Stimulated activated effector memory CD8-positive, alpha-beta T cell treated with anti-CD3 and anti-CD28 coated beads, Interleukin-12 subunit alpha, Interleukin-12 subunit beta, amount 100 ng/mL, for 72 hours (primary cell): ENCODE measurements at places on chromosomes 7 and 10.
A peak's percentile ranks its signal among the peaks of the same experiment; 100 is the strongest.

- no peak for DNase-seq
These were observed 12.6 kb upstream of the PRPS1L1 start for GRCh38 chr7:18040196-18040595.

- no peak for DNase-seq
These were observed 22.4 kb downstream of the UBTD1 start for GRCh38 chr10:97520978-97521761.

DNA sequence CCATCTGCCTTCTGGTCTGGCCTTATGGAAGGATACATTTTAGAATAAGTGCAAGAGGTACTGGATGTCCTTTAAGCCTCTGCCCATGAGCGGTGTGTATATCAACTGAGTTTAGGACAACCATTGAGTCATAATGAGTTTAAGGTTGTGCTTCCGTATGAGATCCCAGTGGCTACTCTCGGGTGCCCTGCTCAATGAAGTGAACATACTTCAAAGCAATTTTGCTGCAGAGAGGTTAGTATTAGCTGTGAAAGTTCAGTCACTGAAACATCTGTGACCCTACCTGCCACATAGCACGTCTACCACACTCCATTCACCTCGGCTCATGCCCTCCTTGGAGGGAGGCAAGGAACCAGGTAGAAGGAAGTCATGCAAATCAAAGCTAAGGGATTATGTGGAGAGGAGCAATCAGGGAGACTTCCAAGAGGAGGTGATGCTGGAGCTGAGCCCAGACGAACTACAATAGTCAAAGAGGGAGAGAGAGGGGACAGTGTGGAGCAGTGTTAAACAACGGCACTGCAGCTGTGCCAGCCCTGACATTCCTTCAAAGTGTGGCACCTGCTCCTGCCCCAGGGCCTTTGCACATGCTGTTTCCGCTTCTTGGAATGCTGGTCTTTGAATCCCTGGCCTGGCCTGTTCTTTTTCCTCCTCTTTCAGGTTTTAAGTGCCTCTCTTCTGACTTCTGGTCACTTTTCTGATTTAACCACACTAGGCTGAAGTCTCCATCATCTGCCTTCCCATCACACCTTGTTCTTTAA, 25.4 kb downstream of the BTBD16 start:
- no peak for DNase-seq

GRCh38 chr10:106032450-106033002, 1132.0 kb downstream of the SORCS1 start:
- DNase-seq = no peak

DNA sequence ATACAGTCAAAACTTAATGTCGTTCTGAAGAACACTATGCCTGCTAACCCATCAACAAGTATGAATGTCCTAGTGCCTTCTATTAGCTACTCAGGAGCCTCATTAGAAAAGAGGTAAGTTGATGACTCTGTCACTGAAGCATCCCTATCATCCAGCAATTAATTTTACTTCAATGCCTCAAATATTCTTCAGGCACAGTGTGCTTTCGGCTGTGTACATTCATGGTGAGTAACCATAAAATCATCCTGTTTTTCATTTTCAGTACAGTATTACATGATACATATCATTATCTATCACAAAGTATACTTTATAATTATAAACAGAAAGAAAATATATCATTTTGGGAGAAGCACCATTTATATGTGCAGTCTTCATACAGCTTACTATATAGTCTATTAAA, 495.5 kb upstream of the ZWINT start:
- DNase-seq = no peak

- no peak for DNase-seq
These were observed 306.2 kb downstream of the GPR37 start for GRCh38 chr7:124459101-124460055.

GRCh38 chr7:124722292-124722691, 43.3 kb downstream of the GPR37 start:
- no peak for DNase-seq

GRCh38 chr10:87760195-87760905, 57.7 kb downstream of the ATAD1 start:
- no peak for DNase-seq

DNA sequence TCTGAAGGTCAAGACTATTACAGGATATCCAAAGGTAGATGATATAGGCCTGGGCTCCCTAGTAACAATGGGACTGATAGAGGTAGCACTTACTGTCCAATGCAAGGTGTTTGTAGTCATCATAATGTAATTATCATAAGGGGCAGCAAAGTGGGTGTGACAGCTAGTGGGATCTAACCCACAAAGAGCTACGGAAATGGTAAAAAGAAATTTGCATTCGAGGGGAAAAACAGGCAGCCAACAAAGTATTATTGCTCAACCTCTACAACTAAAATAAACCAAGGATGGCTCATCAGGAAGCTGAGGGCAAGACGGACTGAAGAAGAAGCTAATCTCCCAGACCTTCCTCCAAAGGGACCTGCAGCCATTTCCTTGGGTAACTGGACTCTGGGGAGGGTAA, 211.0 kb downstream of the WDR11 start:
- no peak for DNase-seq

- DNase-seq = no peak
These were observed 100.7 kb upstream of the AFAP1L2 start for GRCh38 chr10:114504769-114505579.

DNA sequence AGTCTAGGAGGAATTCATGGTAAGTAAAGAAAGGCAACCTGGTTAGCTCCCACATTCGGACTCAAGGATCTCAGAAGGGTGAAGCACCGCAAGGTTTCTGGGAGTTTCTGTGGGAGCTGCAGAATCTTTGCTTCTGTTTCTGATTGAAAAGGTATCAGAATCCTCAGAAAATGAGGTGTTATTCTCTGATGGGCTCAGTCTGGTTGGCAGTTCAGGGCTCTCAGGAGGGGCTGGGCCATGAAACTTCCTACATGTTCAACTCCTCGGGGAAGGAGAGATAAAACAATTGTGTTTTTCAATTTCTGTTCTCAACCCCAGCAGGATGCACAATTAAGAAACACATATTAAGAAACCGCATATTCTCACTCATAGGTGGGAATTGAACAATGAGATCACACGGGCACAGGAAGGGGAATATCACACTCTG, 9.1 kb downstream of the OR2A7 start:
- no peak for DNase-seq

GRCh38 chr7:29866490-29866930, 60.2 kb downstream of the WIPF3 start:
- DNase-seq = no peak

- peak; percentile 60 for DNase-seq
These were observed 2.0 kb upstream of the TM9SF3 start for GRCh38 chr10:96588616-96589419.

DNA sequence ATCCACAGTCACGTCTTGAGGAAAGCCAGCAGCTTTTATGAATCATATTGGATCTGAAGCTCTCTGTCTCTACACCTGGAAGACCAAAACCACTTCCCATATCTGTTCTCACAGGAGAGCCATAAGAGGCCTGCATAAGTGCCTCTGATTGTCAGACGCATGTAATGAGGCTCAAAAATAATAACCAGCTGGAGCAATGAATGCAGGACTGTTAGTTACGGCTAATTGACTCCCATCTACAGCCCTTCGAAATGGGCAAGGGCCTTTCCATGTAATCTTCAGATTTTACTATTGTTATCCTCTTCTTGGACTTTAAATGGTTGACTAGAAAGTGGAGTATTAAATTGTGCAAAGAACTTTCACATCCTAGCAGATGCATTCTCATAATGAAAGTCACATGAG, 4.4 kb upstream of the SEMA3C start:
- DNase-seq = no peak

GRCh38 chr10:47400251-47400650, 16.2 kb upstream of the ZNF488 start:
- no peak for DNase-seq

DNA sequence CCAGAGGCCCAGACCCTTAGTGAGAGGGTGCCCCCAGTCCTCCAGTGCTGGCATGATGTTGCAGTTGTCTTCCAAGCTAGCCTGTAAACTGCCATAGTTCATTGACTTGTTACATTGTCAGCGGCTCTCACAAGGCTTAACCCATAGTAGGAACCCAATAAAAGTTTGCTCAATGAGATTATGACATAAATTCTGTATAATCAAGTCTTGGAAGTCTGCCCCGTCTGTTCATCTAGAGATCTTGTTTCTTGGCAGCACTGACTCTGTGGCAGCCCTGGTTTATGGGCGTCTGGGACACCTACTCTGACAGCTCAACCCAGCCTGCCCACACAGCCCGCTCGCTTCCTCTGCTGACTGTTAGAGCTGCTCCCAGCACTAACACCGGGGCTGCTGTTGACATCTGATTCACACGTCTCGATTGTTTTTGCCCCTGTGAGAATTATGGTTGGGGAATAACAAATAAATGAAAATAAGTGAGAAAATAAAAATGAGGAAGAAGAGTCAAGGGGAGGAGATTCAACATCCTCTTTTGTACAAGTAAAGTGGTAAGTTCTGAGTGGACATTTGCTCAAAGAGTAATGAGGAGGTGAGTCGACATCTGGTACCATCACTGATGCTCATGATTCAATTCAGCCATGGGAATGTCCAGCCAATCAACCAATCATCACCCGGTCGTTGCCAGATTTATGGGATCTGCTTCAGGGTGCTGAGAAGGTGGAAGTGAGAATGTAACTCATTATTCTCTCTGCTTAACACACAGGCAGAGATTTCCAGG, 160.8 kb downstream of the SPAG6 start:
- peak; percentile 38 for DNase-seq

- DNase-seq = no peak
These were observed 22.5 kb downstream of the PCGF5 start for GRCh38 chr10:91242940-91243339.

- no peak for DNase-seq
These were observed 314.1 kb upstream of the SP4 start for GRCh38 chr7:21113609-21114415.

DNA sequence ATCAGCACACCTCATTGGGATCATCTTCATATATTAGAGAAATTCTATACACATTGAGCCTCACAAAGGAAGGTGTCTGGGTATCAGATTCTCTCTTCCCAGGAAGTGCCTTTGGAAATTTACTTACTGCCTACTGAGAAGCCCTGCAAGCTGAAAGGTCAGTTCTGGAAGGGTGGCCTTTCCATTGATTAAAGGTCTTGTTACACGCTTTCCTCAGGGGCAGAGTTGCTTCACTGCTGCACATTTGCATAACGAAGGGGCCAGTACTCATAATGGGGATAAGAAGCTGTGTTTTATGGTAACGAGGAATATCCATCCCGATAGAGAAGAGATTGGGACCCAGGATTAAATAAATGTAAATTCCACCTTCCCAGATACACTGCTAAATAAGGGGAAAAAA, 19.4 kb upstream of the IL15RA start:
- no peak for DNase-seq

- DNase-seq = no peak
These were observed 316.5 kb upstream of the CACNA2D1 start for GRCh38 chr7:82760074-82760473.

GRCh38 chr7:134121632-134122139, 5.5 kb upstream of the LRGUK start:
- DNase-seq = no peak

DNA sequence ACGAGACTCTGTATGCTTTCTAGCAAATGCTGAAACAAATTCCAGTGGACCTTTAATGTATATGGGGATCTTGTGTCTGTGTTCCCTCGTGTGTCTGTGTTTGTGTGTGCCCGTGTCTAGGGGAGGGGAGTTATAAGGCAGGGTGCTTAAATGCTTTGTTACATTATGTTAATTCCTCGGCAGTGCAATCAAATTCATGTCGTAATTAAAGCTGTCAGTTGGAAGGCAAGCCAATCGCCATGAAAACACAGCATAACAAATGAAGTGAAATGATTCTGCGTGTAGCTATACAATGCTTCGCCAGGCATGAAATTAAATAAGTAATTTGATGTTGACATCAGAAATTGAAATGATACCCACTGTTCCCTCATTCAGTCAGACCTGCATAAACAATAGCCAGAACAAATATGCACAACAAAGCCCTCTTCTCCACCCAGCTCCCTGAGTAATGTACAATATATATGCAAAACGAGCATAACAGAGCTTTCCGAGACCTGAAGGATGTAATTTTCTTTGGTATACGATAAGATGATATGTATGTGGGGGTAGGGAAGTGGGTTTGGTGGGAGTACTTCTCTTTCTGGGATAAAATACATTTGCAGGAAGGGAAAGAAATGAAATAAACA, 534.1 kb downstream of the AUTS2 start:
- no peak for DNase-seq

- DNase-seq = no peak
These were observed 15.0 kb upstream of the RNF32 start for GRCh38 chr7:156625580-156625979.

DNA sequence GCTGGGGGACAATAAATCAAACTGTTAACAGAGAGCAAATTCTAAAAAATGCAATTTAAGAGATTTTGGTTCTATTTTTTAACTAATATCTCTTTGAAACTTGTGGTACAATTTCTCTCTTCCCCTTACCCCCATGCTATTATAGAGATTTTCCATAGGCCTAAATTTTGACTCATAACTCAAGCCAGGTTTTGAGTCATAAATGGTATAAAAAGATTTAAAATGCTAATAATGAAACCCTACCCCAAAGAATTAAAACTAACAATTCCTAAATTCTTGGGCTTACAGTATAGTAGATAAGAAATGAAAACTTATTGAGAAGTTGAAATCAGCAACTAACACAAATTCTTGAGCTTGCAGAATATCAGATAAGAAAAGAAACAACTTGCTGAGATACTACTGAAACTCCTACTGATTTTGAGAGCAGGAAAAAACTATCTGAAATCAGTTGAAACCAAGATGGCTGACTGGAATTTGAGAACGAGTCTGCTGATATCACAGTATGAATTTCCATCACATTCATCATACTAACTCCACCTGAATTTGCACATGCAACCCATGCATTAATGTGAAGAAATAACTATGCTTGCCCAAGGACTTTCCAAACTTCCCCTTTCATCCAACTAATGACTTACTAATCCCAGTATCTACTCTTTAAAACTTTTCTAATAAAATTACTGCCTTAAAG, 36.3 kb downstream of the POT1 start:
- DNase-seq = no peak

- DNase-seq = no peak
These were observed 155.2 kb downstream of the MBL2 start for GRCh38 chr10:52617346-52617745.
